T1000 (cell line): ENCODE measurements at places on chromosomes 6 and 20.
A peak's percentile ranks its signal among the peaks of the same experiment; 100 is the strongest.

DNA sequence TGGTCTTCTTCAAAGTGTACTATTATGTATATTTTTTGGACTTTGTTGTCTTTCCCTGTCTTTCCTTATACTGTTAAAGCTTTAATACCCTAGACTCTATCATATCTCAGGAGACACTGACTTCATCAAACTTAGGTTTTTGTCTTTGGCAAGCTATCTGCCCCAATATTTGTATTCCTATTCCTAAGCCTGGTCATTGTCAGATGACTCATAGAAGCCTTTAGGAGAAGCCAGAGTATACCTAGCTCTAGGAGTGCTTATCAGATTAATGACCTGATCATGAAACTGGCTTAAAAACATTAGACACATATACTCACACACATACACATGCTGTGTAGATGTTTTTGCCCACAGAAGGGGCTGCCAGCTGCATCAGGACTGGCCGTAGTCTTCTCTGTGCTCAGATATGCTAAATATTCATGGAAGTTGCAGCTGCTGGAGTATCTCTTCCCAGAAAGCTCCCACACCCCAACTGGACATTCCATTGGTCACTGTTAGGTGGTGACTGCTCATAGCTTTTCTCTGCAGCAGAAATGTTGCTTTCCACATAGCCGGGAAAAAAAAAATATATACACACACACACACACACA, 102.0 kb downstream of the ANKS1A start:
- no peak for DNase-seq

GRCh38 chr6:133166766-133167165, 74.4 kb upstream of the EYA4 start:
- no peak for DNase-seq

- no peak for DNase-seq
Measured at GRCh38 chr6:1624851-1625781, 15.4 kb downstream of the FOXC1 start.

DNA sequence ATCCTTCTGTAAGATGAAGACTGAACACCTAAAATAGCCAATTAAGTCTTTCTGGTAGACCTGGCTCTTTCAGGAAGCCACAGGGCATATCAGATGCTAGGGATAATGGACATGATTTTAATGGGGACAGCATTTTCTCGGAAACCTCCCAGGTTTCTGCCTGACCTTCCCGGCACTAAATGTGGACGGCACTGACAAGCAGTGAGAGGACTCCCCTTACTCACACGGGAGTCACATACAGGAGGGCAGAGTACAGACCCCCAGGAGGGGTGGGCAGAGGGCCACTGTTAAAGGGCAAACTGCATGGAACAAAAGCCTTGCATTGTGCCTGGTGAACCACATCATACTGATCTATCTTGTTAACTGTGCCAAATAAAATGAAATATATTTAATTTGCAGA, 19.9 kb downstream of the PSMG4 start:
- DNase-seq = no peak

GRCh38 chr6:49855221-49855620, 11.1 kb downstream of the CRISP1 start:
- no peak for DNase-seq

GRCh38 chr6:30617565-30618269, at the start of gene MRPS18B:
Gene MRPS18B, plus strand, starts transcription at chr6:30617840. Its CDS starts 26 bp downstream, at chr6:30617866.
- DNase-seq = peak; percentile 96
